ENCODE measurements at places on chromosomes 16 and 17. TPM values are rescaled to one million over a fixed set of nuclear protein-coding genes. Genes with fewer than 3 reads are reported as not detected.

The PABPN1L gene
- total RNA-seq: not detected

The TP53TG3C gene
- not detected for total RNA-seq

The HS3ST4 gene
- total RNA-seq: not detected

The C16orf46 gene
- not detected for total RNA-seq

The CX3CL1 gene
- total RNA-seq: 8.4 TPM

The ITGB3 gene
- 4.4 TPM for total RNA-seq

The SLFN14 gene
- total RNA-seq: not detected

Data from myometrial cell (primary cell).